CD4-positive, alpha-beta T cell (primary cell): ENCODE measurements at places on chromosomes 4 and X. TPM values are rescaled to one million over a fixed set of nuclear protein-coding genes. Genes with fewer than 3 reads are reported as not detected.

Gene SORCS2
- not detected for total RNA-seq

DNA sequence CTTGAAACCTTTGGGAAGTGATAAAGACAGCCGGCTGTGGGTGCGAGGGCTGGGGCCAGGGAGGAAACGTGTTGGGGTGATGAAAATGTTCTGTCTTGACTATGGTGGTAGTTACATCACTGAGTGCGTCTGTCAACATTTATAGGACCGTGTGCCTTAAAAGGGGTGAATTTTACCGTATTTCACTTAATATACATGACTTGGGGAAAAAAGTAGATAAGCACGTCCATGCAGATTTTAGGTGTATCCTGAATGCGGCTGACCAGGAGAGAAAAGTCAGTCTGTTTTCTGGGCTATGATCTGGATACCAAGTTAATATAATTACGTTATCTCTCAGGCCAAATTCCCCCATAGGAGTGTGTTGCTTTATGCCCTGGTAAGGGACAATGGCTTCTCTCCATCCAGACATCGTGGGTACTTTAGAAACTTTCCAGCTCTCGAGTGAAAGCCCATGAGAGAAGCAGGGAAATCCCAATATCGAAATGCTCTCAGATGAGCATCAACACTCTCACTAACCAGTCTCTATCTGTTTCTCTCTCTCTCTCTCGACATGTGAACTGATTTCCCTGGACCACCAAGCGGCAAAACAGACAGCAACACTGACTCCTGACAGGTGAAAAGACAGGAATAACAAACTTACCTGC, 71.5 kb downstream of the IRF2 start:
- no peak for DNase-seq
- H3K27ac ChIP-seq, result no peak overlapping the region
- peaks cover 9% of the 10 kb centered on the region for H3K4me1 ChIP-seq
- H3K27me3 ChIP-seq, result no peaks in the 10 kb centered on the region

- no peak overlapping the region for H3K4me3 ChIP-seq
- no peaks in the 10 kb centered on the region for H3K36me3 ChIP-seq
- no peaks in the 10 kb centered on the region for H3K4me1 ChIP-seq
- DNase-seq, result no peak
Observed at GRCh38 chrX:141969706-141970105, 66.0 kb downstream of the MAGEC1 start.

- H3K27ac ChIP-seq, result no peak overlapping the region
- no peak for DNase-seq
- H3K36me3 ChIP-seq, result no peaks in the 10 kb centered on the region
Observed at GRCh38 chr4:176782794-176783193, 9.9 kb downstream of the VEGFC start.

DNA sequence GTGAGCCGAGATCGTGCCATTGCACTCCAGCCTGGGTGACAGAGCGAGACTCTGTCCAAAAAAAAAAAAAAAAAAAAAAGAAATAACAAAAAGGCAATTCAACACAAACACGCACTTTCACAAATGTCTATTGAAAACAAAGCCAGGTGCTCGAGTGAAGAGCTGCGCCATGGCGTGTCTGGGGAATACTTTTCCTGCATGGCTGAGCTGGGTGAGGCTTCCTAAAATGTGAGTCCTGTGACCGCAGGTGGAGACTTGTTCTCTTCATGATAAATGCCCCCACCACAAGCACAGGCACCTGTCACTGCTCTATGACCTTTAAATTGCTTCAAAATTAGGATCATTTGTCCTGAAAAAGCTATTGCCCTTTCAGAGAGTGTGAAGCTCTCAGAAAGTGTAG, 4.0 kb upstream of the ABLIM2 start:
- DNase-seq, result no peak
- peaks cover 27% of the 10 kb centered on the region for H3K4me1 ChIP-seq
- H3K27me3 ChIP-seq, result peaks cover 3% of the 10 kb centered on the region
- no peaks in the 10 kb centered on the region for H3K36me3 ChIP-seq
- H3K4me3 ChIP-seq, result no peak overlapping the region

Gene SNCA
- total RNA-seq, result not detected

- DNase-seq, result no peak
- H3K36me3 ChIP-seq, result no peaks in the 10 kb centered on the region
- H3K27ac ChIP-seq, result no peak overlapping the region
- no peaks in the 10 kb centered on the region for H3K4me1 ChIP-seq
Observed at GRCh38 chr4:138959097-138959815, 56.3 kb upstream of the NOCT start.

DNA sequence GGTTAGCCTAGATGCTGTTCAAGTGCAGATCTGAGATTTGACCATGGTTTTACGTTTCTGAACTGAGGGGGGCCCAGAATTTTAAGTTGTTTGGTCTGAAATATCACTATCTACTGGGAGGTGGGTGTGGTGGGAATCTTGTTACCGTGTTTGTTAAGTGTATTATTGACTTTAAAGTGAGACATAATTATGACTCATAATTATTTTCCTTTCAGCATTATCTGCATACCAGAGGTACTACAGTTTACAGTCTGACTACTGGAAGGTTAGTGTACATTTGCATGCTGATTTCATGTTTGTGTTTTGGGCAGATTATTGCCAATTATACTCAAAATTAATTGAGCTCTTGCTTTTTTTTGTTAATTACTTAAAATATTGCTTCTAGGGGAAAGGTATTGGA, 101.5 kb downstream of the KDM6A start:
- H3K27me3 ChIP-seq, result no peaks in the 10 kb centered on the region
- DNase-seq, result no peak
- H3K4me3 ChIP-seq, result no peak overlapping the region
- H3K27ac ChIP-seq, result no peak overlapping the region

- H3K4me3 ChIP-seq, result peak overlapping the region; percentile 6
- H3K27ac ChIP-seq, result peak overlapping the region; percentile 37
- H3K36me3 ChIP-seq, result peaks cover 27% of the 10 kb centered on the region
- no peaks in the 10 kb centered on the region for H3K27me3 ChIP-seq
- peaks cover 51% of the 10 kb centered on the region for H3K4me1 ChIP-seq
- DNase-seq, result peak; percentile 89
Observed at GRCh38 chr4:38131371-38132091, 171.3 kb downstream of the PTTG2 start.

GRCh38 chr4:155569960-155570515, 96.6 kb upstream of the GUCY1A1 start:
- H3K27ac ChIP-seq, result no peak overlapping the region
- H3K36me3 ChIP-seq, result no peaks in the 10 kb centered on the region
- H3K4me1 ChIP-seq, result no peaks in the 10 kb centered on the region
- no peak overlapping the region for H3K4me3 ChIP-seq

Gene NAA11
- not detected for total RNA-seq

Gene PNCK
- total RNA-seq, result 0.70 TPM

DNA sequence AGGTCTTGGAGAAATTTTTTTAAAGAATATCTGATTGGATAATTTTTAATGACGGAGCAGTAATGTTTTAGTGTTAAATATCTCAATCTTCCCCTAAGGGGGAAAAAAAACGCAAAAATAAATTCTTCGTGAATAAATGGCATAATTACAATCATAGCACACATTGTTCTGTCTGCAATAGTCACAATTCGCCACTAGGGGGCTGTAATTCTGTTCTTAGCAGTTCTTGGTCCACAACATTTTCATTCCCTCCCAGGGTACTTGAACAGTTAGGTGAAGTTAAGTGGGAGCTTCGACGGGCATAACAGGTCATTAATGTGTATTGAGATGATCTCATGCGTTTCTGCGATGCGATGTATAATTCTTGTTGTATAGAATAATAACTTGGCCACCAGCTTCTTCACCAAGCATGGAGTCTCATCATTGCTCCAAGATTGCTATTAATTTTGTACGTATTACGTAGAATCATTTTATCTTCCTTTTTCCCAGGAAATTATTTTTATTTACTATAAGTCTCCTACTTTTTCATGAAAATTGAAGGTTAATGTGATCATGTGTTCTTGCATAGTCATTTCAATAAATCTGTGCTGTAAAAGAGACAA, 27.2 kb downstream of the HTR2C start:
- H3K4me3 ChIP-seq, result no peak overlapping the region
- DNase-seq, result no peak
- no peaks in the 10 kb centered on the region for H3K4me1 ChIP-seq
- H3K27ac ChIP-seq, result no peak overlapping the region
- H3K27me3 ChIP-seq, result no peaks in the 10 kb centered on the region

GRCh38 chr4:189912170-189912569, 28.5 kb upstream of the FRG1 start:
- DNase-seq, result no peak
- no peaks in the 10 kb centered on the region for H3K27me3 ChIP-seq
- H3K4me1 ChIP-seq, result no peaks in the 10 kb centered on the region

- no peaks in the 10 kb centered on the region for H3K27me3 ChIP-seq
- H3K4me1 ChIP-seq, result peaks cover 6% of the 10 kb centered on the region
Observed at GRCh38 chr4:109548655-109549054, 11.4 kb upstream of the MCUB start.

- H3K36me3 ChIP-seq, result peaks cover 15% of the 10 kb centered on the region
- H3K27me3 ChIP-seq, result no peaks in the 10 kb centered on the region
- H3K4me3 ChIP-seq, result no peak overlapping the region
- no peak overlapping the region for H3K27ac ChIP-seq
- no peaks in the 10 kb centered on the region for H3K4me1 ChIP-seq
- DNase-seq, result no peak
Observed at GRCh38 chr4:113481820-113482219, 279.7 kb downstream of the CAMK2D start.

GRCh38 chrX:47877327-47877726, 40.6 kb downstream of the ZNF81 start:
- peaks cover 18% of the 10 kb centered on the region for H3K36me3 ChIP-seq
- H3K27ac ChIP-seq, result no peak overlapping the region
- DNase-seq, result no peak
- no peaks in the 10 kb centered on the region for H3K4me1 ChIP-seq
- H3K27me3 ChIP-seq, result no peaks in the 10 kb centered on the region

- peaks cover 51% of the 10 kb centered on the region for H3K36me3 ChIP-seq
- no peak overlapping the region for H3K27ac ChIP-seq
- H3K4me1 ChIP-seq, result no peaks in the 10 kb centered on the region
- no peaks in the 10 kb centered on the region for H3K27me3 ChIP-seq
- no peak overlapping the region for H3K4me3 ChIP-seq
Observed at GRCh38 chr4:142156256-142156655, 519.9 kb downstream of the IL15 start.

Gene TEX28
- total RNA-seq, result not detected

DNA sequence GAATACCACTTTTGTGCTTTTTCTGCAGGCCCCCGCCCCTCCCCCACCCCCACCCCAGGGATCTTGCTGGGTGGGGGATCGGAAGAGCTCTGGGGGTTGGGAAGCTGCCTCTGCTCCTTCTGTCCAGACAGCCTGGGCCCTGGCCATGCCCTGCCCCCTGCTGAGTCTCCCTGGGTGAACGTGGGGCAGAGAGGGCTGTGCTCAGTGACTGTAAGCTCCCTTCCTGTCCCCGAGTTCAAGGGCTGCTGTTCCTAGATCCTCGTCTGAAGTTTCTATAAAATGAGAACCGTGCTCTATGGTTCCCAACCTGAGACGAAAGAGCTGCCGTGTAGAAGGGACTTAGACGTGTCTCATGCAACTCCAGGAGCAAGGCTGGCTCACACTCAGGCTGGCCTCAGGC, 105.0 kb downstream of the SORCS2 start:
- no peak overlapping the region for H3K4me3 ChIP-seq
- no peaks in the 10 kb centered on the region for H3K4me1 ChIP-seq
- H3K27ac ChIP-seq, result no peak overlapping the region
- H3K27me3 ChIP-seq, result no peaks in the 10 kb centered on the region
- H3K36me3 ChIP-seq, result no peaks in the 10 kb centered on the region
- no peak for DNase-seq

Gene LRP2BP
- 2.7 TPM for total RNA-seq

- no peaks in the 10 kb centered on the region for H3K27me3 ChIP-seq
- H3K4me1 ChIP-seq, result peaks cover 53% of the 10 kb centered on the region
- peaks cover 68% of the 10 kb centered on the region for H3K36me3 ChIP-seq
Observed at GRCh38 chr4:1325681-1326635, 21.1 kb upstream of the UVSSA start.

Gene C1QTNF7
- not detected for total RNA-seq

DNA sequence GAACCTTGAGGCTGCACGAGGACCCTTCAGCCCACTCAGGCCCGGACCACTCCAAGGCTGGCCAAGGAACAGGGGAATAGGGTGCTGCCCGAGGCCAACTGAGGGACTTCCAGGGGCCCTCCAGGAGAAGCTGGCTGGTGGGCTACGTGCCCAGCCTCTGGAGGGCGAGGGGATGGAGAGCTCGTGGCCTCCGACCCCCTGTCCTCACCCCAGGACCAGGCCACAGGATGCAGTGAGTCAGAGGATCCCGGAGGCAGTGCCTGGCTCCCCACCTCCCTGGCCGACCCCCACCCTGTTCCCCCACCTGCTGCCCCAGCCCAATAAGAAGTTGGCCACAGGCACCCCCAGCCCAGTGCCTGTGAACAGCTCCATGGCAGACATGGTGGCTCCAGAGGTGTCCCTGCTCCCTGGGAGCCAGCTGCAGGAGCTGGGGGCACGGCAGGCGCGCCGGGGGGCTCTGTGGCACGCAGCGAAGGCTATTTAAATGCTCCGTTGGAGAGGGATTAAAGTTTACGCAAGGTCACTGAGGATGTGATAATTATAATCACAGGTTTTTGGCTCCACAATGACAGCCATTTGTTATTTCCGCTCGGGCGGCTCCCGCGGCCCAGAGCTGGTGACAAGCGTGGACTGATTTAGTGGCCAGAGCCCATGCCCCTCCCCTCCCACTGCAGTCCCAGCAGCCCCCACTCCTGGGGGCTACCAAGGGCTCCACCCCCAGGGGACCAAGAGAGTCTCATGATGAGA, 95.7 kb upstream of the NKX1-1 start:
- peaks cover 5% of the 10 kb centered on the region for H3K27me3 ChIP-seq
- H3K27ac ChIP-seq, result no peak overlapping the region
- H3K36me3 ChIP-seq, result no peaks in the 10 kb centered on the region
- no peaks in the 10 kb centered on the region for H3K4me1 ChIP-seq
- DNase-seq, result no peak

- H3K4me3 ChIP-seq, result no peak overlapping the region
- H3K36me3 ChIP-seq, result no peaks in the 10 kb centered on the region
- DNase-seq, result no peak
- H3K4me1 ChIP-seq, result no peaks in the 10 kb centered on the region
- no peak overlapping the region for H3K27ac ChIP-seq
Observed at GRCh38 chr4:110639207-110640090, 16.6 kb upstream of the PITX2 start.

- H3K4me3 ChIP-seq, result peak overlapping the region; percentile 25
- H3K36me3 ChIP-seq, result no peaks in the 10 kb centered on the region
- H3K27me3 ChIP-seq, result peaks cover 20% of the 10 kb centered on the region
- H3K27ac ChIP-seq, result no peak overlapping the region
- no peak for DNase-seq
Observed at GRCh38 chr4:2042947-2043395, 16.2 kb upstream of the NAT8L start.

DNA sequence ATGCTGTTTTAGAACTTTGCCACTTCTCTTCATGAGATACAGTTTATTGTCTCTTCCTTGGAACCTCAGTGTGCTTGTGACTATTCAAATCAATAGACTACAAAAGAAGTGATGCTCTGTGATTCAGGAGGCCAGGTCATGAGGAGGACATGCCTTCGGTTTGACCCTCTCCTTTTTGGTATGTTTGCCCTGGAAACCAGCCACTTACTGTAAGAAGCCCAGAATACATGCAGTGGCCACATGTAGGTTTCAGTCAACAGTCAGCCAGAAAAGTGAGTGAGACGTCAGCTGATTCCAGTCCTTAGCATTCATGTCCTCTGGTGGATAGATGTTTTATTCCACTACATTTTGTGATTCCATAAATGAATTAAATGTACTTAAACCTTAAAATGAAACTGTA, 328.7 kb downstream of the PCDH18 start:
- no peaks in the 10 kb centered on the region for H3K4me1 ChIP-seq
- no peak overlapping the region for H3K27ac ChIP-seq
- no peak for DNase-seq

GRCh38 chr4:130034876-130035275, 938.9 kb downstream of the C4orf33 start:
- no peaks in the 10 kb centered on the region for H3K4me1 ChIP-seq
- DNase-seq, result no peak
- no peaks in the 10 kb centered on the region for H3K27me3 ChIP-seq
- H3K27ac ChIP-seq, result no peak overlapping the region
